Diencephalon (tissue), 1 donor: ENCODE measurements at places on chromosomes 2 and 18. TPM values are rescaled to one million over a fixed set of nuclear protein-coding genes. Genes with fewer than 3 reads are reported as not detected.

The CCDC150 gene
- 9.2 TPM for total RNA-seq

The MEP1B gene
- 0.23 TPM for total RNA-seq

The CPS1 gene
- total RNA-seq, result 3.2 TPM

The TUBA3E gene
- not detected for total RNA-seq

The CNTNAP5 gene
- total RNA-seq, result 66.2 TPM

The TRIM43 gene
- not detected for total RNA-seq

The NAT8 gene
- total RNA-seq, result not detected

The LINC00305 gene
- not detected for total RNA-seq

The MC5R gene
- total RNA-seq, result 0.69 TPM

The LCLAT1 gene
- 31.6 TPM for total RNA-seq

The SAG gene
- 1.4 TPM for total RNA-seq

The DYNAP gene
- not detected for total RNA-seq

The POLR1B gene
- 31.1 TPM for total RNA-seq

The DPYSL5 gene
- 181 TPM for total RNA-seq
